RCC 7860 (cell line): ENCODE measurements at places on chromosomes 6 and 20.

- no peak for DNase-seq
Observed at GRCh38 chr6:84777888-84778287, 13.5 kb upstream of the TBX18 start.

DNA sequence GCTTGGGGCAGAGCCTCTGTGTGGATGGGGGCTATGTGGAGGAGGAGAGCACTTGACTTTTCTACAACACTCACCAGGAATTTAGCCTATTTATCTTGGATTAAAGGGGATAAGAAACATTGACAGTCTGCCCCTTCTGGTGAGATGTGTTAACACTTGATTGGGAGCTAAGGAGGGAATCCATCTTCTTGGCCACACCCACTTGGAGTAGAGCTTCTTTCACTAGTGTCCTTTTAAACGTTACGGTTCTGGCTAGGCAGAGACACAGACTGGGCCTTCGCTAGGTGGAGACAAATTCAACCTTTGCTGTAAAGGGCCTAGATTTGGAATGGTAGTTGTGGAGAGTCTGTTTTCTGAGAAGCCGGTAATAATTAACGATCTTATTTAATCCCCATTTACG lies 15.5 kb upstream of the TPBG start:
- no peak for DNase-seq

- no peak for DNase-seq
Observed at GRCh38 chr20:60053125-60053817, 95.0 kb downstream of the CDH26 start.

- peak; percentile 84 for DNase-seq
Observed at GRCh38 chr6:111804627-111805235, 68.5 kb downstream of the FYN start.

DNA sequence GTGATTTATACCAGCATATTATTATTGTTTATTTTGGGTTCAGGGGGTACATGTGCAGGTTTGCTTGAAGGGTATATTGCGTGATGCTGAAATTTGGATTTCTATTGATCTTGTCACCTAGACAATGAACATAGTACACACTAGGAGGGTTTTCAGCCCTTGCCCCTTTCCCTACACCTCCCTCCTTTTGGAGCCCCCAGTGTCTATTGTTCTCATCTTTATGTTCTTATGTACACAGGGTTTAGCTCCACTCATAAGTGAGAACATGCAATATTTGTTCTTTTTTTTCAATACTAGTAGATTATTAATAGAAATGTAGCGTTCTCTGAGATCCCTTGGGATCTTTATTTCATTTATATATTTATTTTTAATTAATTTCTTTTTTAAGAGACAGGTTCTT lies 79.2 kb upstream of the MRAP2 start:
- no peak for DNase-seq

GRCh38 chr6:110960014-110960390 lies 1.5 kb downstream of the GTF3C6 start:
- no peak for DNase-seq

GRCh38 chr20:56841346-56841908 lies 212.3 kb downstream of the TFAP2C start:
- DNase-seq = no peak

DNA sequence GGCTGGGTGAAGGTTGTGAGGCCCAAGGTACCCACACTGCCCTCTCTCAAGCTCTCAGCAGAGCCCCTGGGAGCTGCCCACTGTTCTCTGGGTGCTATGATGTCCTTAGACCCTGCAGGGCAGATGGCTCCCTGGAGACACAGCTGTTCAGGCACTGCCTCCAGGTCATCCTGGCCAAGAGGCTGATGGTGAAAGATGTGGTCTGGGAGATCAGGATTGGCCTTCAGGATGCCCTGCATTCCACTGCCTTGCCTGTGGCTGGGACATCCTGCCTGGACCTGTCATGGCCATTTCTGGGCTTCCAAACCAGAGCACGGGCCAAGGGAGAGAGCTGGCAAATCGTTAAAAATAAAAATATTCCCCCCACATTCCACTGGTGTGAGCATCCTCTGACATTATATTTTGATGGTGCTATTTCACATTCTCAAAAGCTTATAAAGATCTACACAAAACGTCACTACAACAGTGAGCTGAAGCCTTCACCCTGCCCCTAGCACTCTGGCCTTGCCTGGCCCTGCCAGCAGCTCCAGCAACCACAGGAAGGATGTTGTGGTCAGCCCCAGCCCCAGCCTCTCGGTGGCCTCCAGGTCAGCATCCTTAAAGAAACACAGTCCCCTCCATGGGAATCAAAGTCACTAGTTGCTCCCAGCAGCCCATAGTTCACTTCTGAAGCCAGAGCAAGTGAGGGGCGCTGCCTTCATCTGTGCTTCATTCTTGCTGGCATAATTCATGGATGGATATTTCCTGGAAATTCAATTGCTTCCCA lies 13.5 kb upstream of the KCNK16 start:
- DNase-seq = no peak

DNA sequence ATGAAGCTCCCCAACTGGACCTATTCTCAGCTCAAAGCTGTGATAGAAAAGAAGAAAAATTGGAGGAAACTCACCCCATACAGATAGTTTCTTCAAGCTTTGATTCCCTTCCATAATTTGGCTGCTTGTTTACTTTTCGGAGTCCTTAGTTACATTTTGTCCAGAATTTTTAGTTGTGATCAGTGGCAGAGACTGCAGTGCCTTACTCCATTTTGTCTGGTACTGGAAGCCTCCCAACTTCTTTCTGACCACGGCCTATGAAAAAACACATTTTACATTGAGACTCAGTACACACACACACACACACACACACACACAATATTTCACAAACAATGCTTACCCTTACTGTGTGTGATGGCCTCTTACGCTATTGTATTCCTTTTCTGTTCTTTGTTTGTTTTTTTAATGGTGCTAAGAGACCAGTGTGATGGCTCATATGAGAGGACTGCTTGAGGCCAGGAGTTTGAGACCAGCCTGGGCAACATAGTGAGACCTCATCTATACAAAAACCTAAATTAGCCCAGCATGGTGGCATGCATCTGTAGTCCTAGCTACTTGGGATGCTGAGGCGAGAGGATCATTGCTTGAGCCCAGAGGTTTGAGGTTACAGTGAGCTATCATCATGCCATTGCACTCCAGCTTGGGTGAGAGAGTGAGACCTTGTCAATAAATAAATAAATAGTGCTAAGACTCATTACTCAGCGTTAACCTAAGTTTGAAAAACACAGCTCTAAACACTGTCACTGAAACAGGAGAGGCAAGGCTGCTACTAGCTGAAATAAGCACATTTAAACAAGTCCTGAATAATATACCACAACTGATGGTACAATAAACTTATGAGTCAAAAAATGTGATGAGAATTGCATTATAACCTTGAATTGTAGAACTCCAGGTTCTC lies 13.8 kb upstream of the RNF8 start:
- DNase-seq = no peak

- no peak for DNase-seq
Observed at GRCh38 chr6:16717275-16717942, 43.9 kb downstream of the ATXN1 start.

- peak; percentile 56 for DNase-seq
Observed at GRCh38 chr20:39070484-39071231, 108.5 kb downstream of the DHX35 start.

- no peak for DNase-seq
Observed at GRCh38 chr6:119713903-119714302, 364.3 kb upstream of the MAN1A1 start.

DNA sequence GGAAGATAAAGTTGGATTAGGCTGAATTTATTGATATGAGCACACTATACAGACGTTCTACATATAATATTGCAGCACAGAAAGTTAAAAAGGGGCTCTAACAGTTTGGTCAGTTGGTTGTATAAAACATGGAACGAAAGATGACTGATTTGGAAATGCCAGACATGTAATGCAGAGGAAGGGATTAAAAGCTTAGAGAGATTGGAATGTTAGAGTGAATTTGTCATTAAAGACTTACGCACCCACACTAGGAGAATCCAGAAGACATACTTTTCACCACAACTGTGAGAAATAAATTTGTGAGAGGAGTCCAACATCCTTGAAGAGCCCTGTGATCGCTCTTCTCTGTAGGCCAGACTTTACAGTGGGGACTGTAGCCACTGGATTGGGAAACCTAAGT lies 134.7 kb downstream of the GPR63 start:
- no peak for DNase-seq

GRCh38 chr6:139392794-139393193 lies 18.3 kb upstream of the CITED2 start:
- DNase-seq = no peak

DNA sequence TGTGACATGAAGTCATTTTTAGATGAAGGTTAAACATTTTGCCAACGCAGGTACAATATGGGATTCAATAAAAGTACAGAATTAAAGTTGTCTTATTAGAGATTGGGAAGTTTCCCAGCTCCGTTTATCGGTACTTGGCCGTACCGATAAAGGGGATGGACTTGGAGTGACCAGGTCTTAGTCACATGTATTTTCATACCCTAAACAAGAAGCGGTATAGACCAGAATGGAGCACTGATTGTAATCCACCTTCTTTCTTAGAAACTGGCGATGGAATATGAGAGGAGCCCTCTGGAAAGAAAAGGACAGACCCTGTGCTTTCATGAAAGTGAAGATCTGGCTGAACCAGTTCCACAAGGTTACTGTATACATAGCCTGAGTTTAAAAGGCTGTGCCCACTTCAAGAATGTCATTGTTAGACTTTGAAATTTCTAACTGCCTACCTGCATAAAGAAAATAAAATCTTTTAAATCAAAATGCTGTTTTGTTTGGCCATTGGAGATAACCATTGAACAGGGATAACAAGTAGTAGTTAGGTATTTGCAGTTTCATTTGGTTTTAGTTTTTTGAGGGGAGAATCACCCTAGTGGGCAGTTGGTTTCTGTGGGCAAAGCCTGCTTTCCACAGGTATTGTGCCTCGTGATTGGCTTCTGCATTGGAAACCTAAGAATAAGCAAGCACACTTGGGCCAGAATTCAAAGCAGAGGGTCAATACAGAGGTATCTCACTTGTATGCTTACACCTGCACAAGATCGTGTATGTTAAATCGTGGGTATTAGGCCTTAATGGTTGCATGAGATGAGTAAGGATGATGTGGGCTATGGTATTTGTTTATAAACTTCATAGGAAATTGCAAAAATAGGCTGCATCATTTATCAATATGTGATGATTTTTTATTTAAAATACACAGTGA lies 11.2 kb upstream of the ZNFX1 start:
- DNase-seq = peak; percentile 10

DNA sequence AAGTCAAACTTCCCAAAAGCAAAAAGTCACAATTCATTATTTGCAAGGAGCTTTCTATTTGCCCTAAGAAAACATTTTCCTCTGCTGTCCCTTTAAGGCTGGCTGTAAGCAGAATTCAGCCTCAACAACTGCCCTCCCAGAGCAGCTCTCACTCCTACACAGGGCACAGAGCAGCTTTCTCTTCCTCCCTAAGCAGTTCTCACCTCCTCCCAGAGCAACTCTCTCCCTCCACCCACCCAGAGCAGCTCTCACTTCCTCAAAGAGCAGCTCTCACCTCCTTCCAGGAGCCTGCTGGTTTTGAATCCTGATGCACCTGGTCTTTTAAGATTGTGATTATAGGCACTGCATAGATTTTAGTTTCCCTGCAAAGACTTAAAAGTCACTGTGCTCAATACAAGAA lies 120.6 kb upstream of the TMEM181 start:
- no peak for DNase-seq

DNA sequence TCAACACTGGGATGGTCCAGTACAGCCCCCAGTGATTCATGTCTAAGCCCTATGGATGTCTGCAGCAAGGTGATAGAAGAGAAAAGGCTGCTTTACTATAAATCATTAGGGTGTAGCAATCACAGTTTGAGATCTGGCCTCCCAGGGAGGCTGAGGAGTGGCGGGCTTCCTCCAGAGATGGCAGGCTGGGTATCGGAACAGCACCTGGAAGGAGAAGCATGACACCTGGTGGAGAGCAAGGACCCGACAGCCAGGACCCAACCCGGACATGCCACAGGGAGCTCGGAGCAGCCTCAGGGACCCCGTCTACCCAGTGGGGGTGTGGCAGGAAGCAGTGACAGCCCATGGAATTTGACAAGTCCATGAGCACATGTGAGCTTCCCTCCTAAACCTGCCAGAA lies 114.8 kb upstream of the CD93 start:
- peak; percentile 27 for DNase-seq

DNA sequence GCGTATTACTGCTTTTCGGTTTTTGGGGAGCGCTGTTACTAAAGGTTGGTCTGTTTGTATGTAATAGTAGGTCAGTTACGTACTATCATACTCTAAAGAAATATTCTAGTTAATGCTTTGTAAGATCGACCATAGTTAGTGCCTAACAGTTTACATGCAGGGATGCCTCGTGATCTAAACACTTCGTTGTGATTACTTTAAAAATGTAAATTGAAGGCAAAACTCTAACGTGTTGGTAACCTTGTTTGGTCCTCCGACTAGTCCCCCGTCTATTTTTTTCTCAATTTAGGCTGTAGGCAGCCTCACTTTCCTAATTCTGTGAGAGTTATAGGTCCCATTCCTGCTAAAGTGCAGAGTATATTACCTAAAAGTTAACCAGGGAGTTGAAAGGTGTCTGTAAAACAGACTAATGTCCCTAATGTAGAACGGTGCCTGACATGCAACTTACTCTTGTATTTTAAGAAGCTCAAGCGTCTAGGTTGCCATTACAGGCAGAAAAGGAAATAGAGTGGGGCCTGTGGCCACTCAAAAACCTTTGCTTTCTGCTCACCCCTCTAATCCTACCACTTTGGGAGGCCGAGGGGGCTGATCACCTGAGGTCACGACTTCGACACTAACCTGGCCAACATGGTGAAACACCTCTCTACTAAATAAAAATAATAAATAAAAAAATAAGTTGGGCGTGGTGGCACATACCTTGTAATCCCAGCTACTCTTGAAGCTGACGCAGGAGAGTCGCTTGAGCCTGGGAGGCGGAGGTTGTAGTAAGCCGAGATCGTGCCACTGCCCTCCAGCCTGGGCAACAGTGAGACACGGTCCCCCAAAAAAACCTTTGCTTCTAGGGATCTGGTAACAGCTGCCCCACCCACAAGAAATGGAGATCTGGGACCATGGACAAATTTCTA lies 37.8 kb downstream of the HFE start:
- peak; percentile 18 for DNase-seq

DNA sequence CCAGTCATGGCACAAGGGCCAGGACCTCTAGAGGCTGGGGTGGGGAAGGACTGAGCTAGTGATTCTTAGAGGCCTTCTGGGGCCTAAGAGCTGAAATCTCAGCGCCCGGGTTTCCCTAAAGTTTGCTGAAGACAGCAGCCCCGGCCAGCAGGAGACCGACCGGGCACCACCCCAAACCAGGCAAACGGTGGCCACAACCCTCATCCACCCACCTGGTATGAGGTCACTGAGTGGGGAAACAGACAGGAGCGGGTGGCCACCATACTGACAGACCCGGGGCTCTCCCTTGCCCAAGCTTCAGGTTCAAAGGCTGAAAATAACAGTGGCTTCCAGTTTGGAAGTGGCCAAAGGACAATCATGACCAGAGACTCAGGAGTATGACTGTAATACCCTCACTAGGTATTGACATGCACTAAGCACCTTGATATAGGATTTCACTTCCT lies 35.0 kb upstream of the ID1 start:
- no peak for DNase-seq
